ENCODE measurements at places on chromosomes 3 and 15.

DNA sequence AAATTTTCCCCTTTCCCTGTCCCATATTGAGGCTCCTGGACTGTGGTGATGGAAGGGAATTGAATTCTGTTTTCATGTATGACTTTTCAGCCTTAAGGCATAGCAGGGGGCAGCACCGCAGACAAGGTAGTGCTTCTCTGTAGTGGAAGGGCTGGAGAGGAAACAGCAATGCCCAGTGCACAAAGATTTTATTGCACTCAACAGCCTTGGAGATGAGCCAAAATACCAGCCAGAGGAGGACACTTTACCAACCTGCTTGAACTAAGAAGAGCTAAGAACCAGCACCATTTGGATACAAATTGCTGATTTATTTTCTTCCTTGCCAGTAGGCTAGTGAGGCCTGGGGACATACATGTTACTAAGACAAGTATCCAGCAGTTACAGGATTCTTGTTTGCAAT lies 98.7 kb downstream of the KCNMB2 start:
- no peak overlapping the region for H3K27ac ChIP-seq
- H3K4me3 ChIP-seq = no peak overlapping the region
- no peaks in the 10 kb centered on the region for H3K36me3 ChIP-seq
- no peak for DNase-seq
- H3K27me3 ChIP-seq = no peaks in the 10 kb centered on the region
- no peaks in the 10 kb centered on the region for H3K4me1 ChIP-seq

DNA sequence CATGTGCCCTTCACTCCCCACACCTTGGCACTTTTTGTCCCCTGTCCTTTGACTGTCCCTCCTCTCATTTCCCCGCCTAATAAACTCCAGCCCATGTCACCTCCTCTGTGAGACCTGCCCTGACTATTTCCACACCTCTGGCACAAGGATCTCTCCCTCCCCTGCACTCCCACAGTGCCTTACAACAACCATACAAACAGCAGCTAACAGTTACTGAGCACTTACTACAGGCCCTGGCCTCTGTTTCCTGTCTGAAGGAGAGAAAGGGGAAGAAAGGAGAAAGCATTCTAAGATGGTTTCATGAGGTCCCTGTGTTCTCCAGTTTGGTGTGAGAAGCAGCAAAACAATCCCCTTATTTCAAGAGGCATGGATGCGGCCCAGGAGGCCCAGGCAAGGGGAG lies 20.0 kb upstream of the TRH start:
- H3K4me3 ChIP-seq = no peak overlapping the region
- peaks cover 4% of the 10 kb centered on the region for H3K4me1 ChIP-seq
- H3K27me3 ChIP-seq = peaks cover 38% of the 10 kb centered on the region
- DNase-seq = no peak
- no peak overlapping the region for H3K27ac ChIP-seq
- peaks cover 3% of the 10 kb centered on the region for H3K36me3 ChIP-seq

DNA sequence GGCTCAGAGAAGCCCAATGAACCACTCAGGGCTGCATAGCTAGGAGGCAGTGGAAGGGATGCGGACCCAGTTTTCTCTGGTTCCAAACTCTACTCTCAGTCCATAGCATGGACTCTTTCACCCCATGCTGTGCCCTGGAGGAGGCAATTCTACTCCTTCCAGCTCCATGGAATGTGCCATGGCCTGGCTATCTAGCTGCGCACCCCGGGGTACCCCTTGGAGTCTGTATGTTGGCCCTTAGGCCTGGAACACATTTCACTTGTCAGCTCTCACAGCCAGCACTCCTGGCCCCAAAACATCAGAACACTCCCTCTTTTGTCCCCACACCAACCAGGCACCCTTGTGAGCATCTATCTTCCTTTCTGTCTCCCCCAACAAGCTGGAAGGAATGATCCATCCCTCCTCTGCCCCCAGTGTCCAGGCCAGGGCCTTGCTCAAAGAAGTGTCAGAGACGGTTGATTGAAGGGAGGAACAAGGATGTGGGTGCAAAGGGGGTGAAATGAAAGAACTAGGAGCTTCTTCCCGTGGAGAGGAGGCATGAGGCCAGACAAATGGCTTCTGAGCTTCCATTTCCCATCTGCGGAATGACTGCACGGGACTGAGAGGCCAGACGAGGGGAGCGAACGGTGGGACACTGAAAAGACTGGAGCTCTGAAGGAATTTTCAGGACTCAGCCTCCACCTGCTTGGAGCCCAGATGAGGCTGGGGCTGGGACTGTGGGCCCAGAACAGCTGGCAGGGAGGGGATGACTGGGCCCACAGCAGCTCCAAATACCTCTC lies 2.8 kb downstream of the PRSS50 start:
- H3K36me3 ChIP-seq = no peaks in the 10 kb centered on the region
- peak overlapping the region; percentile 53 for H3K27ac ChIP-seq
- DNase-seq = no peak
- H3K4me3 ChIP-seq = no peak overlapping the region

DNA sequence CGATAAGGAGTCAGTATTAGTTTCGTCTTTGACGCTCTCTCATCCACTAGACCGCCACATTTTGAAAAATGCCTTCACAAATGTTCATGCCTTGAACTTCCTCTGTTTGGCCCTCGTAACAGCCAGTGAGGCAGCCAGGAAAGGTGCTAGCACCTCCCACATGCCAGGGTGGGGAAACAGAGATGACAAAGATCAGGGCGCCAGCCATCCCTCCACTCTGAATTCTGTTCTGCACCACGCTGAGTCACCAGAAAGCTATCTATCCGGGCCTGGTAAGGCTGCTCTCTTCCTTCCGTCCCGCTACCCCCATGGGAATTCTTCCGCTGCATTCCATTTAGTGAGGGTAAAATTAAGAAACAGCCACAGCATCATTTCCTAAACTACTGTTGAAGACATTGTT lies 31.3 kb upstream of the BCL2L10 start:
- no peaks in the 10 kb centered on the region for H3K27me3 ChIP-seq
- no peak for DNase-seq
- H3K4me1 ChIP-seq = peaks cover 7% of the 10 kb centered on the region
- no peak overlapping the region for H3K27ac ChIP-seq
- no peak overlapping the region for H3K4me3 ChIP-seq
- H3K36me3 ChIP-seq = peaks cover 9% of the 10 kb centered on the region

DNA sequence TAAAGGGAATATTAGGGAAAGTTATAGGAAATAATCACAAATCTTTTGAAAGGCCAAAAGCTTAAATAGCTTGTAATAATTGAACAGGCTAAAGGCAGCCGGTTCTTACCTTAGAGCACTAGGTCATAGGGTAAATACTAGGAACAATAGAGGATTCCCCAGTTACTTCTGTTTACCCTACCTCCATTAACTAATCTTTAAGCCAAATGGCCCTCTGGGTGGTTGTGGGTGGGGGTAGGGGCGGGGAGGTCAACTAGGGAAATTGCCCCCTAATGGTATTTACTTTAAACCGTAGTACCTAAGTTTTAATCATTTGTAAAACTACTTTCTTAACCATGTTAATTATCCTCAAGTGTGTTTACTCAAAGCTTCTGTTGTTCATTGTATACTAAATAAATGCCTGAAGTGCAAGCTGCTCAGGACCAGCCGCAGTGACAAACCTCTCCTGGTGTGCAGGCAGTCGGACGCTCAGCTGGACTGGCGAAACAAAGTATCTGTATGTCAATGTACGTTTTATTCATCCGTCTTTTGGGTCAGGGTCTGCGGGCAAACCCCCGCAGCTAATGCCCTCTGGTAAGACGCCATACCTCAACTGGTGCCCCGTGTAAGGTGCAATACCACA lies 18.9 kb downstream of the MAGEL2 start:
- H3K4me3 ChIP-seq = no peak overlapping the region
- H3K27me3 ChIP-seq = peaks cover 17% of the 10 kb centered on the region
- no peaks in the 10 kb centered on the region for H3K4me1 ChIP-seq
- no peaks in the 10 kb centered on the region for H3K36me3 ChIP-seq
- no peak for DNase-seq

- peak overlapping the region; percentile 100 for H3K27ac ChIP-seq
- peaks cover 3% of the 10 kb centered on the region for H3K36me3 ChIP-seq
- H3K4me3 ChIP-seq = peak overlapping the region; percentile 100
- H3K27me3 ChIP-seq = no peaks in the 10 kb centered on the region
- DNase-seq = no peak
These were observed 831 bp downstream of the IFT57 start for GRCh38 chr3:108221393-108221792.

GRCh38 chr3:144200466-144200865 lies 228.8 kb downstream of the DIPK2A start:
- no peak overlapping the region for H3K27ac ChIP-seq
- no peak overlapping the region for H3K4me3 ChIP-seq

GRCh38 chr15:37124331-37124730 lies 24.0 kb upstream of the MEIS2 start:
- H3K27ac ChIP-seq = no peak overlapping the region
- no peaks in the 10 kb centered on the region for H3K4me1 ChIP-seq

GRCh38 chr3:16697443-16698147 lies 92.4 kb upstream of the DAZL start:
- H3K4me1 ChIP-seq = peaks cover 9% of the 10 kb centered on the region
- H3K36me3 ChIP-seq = no peaks in the 10 kb centered on the region
- no peak overlapping the region for H3K27ac ChIP-seq
- no peak for DNase-seq

GRCh38 chr3:12953201-12953995 lies 112.0 kb upstream of the RPL32 start:
- no peaks in the 10 kb centered on the region for H3K27me3 ChIP-seq
- no peak for DNase-seq
- peak overlapping the region; percentile 2 for H3K27ac ChIP-seq
- no peaks in the 10 kb centered on the region for H3K36me3 ChIP-seq

DNA sequence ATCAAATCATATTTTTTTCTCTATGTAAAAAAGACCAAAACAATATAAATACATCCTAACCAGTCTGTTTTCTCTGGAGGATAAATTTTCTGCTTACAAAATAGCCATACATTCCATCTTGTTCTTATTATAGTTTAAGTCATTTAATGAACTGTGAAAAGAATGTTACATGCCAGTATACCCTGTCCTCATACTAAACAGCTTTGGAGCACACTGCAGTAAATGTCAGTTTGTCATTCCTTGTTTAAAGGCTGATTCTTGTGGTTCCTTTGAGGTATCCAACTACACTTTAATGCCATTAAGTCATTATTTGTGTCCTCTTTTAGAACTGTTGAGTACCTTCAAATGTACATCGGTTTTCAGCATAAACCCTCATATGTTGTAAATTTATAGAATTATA lies 52.7 kb upstream of the DCBLD2 start:
- no peaks in the 10 kb centered on the region for H3K4me1 ChIP-seq
- H3K4me3 ChIP-seq = no peak overlapping the region
- peaks cover 34% of the 10 kb centered on the region for H3K27me3 ChIP-seq
- H3K27ac ChIP-seq = no peak overlapping the region
- DNase-seq = no peak
- H3K36me3 ChIP-seq = no peaks in the 10 kb centered on the region

GRCh38 chr3:70096376-70097066 lies 97.0 kb downstream of the SAMMSON start:
- H3K27me3 ChIP-seq = peaks cover 9% of the 10 kb centered on the region
- H3K4me1 ChIP-seq = peaks cover under 1% of the 10 kb centered on the region
- no peak for DNase-seq
- no peak overlapping the region for H3K27ac ChIP-seq

DNA sequence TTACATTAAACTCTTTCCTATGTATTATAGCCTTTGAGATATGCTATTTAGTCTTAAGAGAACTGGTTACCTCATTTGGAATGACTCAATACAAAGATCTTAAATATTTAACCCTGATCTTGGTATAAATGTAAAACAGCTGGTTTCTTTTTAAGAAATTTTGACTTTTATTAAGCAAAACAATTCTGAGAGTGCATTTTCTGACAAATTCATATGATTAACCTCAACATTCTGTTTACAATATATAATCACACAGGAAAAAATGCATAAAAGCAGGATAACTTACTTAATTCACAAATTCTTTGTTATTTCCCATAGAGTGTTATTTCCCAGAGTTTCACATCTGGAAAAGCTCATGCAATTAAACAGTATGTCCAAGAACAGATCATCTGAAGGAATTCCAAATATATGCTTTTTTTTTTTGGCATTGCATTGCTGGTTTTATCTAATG lies 400.4 kb upstream of the THBS1 start:
- no peaks in the 10 kb centered on the region for H3K4me1 ChIP-seq
- no peaks in the 10 kb centered on the region for H3K36me3 ChIP-seq
- no peak overlapping the region for H3K27ac ChIP-seq
- no peak for DNase-seq

DNA sequence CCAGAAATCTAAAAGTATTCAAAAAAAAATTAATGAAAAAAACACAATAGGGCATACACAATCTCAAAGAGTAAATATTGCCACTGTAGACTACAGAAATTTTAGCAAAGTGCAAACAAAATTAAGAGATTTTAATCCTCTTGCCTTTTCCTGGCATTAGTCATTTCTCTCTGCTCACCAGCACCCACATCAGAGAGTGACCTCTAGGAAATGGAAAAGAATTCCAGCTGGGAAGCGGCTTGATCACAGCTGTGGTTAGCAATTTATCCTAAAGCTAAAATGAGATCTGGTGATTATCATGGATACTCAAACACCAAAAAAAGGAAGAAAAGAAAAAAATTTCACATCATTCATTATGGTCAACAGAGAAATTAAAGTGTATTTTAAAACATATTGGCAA lies 7.5 kb downstream of the CSNK1G1 start:
- no peak for DNase-seq
- peak overlapping the region; percentile 25 for H3K4me3 ChIP-seq
- no peaks in the 10 kb centered on the region for H3K27me3 ChIP-seq
- peaks cover 3% of the 10 kb centered on the region for H3K36me3 ChIP-seq
- no peak overlapping the region for H3K27ac ChIP-seq

DNA sequence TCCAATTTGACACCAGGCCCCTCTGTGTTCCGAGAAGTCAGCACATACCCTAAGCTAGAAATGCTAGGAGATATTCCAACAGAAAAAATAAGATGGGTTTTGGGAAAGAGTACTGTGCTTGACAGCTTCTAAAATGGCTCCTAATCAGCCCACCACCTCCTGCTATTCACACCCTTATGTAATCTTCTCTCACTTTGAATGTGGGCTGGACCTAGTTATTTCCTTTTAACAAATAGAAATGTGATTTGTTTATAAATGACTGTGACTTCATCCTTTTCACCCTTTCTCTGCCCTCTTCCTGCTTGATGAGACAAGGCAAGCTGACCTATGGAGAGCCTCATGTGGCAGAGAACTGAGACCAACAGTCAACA lies 961.1 kb downstream of the FHIT start:
- H3K4me1 ChIP-seq = no peaks in the 10 kb centered on the region
- no peak overlapping the region for H3K4me3 ChIP-seq
- no peaks in the 10 kb centered on the region for H3K27me3 ChIP-seq
- no peaks in the 10 kb centered on the region for H3K36me3 ChIP-seq
- H3K27ac ChIP-seq = no peak overlapping the region
- DNase-seq = no peak

DNA sequence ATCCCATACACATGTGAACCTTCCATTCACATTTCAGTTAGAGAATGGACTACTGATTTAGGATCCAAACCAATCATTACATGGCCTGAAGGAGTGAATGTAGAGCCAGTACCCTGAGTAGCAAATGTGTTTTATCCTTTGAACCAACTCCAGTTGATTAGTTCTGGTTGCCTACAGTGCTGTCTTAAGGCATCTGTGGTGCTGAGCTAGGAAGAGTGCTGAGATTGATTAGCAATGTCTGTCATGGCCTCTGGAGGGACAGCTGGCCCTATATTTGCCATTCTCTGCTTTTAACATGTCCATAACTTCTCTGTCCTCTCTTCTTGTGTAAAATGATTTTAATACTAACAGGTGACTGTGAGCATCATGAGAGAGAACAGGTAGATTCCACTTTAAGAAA lies 11.1 kb downstream of the LRTM1 start:
- H3K4me3 ChIP-seq = no peak overlapping the region
- no peak overlapping the region for H3K27ac ChIP-seq
- H3K4me1 ChIP-seq = no peaks in the 10 kb centered on the region
- no peak for DNase-seq
- H3K36me3 ChIP-seq = no peaks in the 10 kb centered on the region

Measured in T-helper 17 cell (primary cell).